ENCODE measurements at places on chromosomes 4 and X.

GRCh38 chrX:150152546-150152945 lies 210.6 kb upstream of the MAMLD1 start:
- DNase-seq: no peak

- no peak for DNase-seq
These were observed 12.2 kb downstream of the MTTP start for GRCh38 chr4:99586797-99587196.

- DNase-seq: no peak
These were observed 624.6 kb upstream of the TECRL start for GRCh38 chr4:65033899-65034298.

DNA sequence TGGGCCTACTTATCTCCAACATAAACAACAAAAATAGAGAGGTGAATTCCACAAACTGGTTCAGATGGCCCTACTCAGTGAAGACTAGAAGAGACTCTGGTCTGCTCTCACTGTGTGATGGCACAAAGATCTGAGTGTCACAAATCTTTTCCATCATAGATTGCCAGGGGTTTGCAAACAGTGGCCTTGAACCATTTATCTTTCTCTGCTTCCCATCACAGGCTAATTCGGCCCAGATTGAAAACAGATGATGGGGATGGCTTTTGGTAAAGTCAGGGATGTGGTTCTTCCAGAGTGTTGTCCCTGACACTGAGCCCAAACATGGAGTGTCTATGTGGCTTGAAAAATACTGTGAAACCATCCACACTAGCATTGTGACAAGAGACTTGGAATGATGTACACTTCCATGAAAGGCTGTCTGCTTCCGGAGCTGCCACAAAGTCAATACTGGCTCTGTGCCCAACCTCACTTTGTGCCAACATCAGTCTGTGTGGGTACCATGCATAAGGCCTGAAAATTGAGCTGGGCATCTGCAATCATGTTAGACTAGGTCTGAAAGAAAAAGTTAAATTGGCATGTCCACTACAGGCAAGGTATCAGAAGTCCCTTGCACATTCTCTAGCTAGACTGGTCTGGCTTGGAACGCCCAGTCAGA lies 25.2 kb upstream of the PLAC1 start:
- no peak for DNase-seq

DNA sequence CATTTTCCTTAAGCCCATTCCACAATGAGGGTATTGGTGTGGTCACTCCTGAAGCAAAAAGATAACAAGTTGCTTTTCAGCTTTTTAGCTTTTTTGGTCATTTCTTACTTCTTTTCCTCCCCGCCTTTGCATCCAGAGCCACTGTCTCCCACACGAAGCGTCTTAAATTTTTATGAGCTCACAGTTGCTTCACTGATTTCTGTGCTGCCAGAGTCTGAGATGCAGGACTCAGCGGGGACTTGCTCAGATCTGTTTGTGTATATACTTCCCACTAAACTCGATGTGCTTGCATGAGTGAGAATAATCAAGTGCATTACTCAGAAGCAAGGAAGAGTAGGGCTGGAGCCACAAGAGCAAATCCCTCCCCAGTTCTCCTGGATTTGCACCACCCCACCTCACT lies 80.2 kb upstream of the FHL1 start:
- no peak for DNase-seq

GRCh38 chrX:138847930-138848329 lies 136.4 kb upstream of the FGF13 start:
- DNase-seq: no peak

DNA sequence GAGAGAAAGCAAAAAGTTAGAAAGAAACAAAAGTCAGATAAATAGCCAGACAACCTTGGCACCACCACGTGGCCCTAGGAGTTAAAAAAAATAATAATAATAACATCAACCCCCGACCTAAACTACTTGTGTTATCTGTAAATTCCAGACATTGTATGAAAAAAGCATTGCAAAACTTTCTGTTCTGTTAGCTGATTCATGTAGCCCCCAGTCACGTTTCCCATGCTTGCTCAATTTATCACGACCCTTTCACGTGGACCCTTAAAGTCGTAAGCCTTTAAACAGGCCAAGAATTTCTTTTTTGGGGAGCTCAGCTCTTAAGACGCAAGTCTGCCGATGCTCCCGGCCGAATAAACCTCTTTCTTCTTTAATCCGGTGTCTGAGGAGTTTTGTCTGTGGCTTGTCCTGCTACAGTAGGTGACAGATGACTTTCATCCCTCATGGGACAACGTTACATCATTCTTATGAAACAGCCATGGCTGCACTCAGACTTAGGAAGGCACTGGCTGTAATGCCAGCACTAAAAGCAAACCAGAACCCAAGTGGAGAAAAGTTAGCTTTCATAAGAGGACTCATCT lies 520 bp downstream of the ACOX3 start:
- no peak for DNase-seq

DNA sequence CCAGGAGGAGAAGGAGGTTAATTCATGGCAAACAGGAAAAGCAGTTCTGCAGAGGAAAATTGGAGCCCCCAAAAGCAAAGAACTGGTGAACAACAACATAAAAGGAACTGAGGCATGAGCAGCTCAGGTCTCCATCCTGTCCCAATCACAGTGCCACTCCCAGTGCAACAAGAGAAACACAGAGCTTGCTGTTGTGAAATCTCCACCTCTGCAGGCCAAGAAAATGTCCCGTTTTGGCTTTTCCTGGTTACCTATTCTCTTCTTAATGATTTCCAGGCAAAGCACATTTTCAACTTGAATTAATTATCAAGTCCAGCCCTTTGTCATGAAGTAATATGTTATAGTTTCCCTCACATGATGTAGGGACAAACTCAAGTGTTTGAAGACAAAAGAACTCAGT lies 778 bp downstream of the C1QTNF7 start:
- DNase-seq: no peak

DNA sequence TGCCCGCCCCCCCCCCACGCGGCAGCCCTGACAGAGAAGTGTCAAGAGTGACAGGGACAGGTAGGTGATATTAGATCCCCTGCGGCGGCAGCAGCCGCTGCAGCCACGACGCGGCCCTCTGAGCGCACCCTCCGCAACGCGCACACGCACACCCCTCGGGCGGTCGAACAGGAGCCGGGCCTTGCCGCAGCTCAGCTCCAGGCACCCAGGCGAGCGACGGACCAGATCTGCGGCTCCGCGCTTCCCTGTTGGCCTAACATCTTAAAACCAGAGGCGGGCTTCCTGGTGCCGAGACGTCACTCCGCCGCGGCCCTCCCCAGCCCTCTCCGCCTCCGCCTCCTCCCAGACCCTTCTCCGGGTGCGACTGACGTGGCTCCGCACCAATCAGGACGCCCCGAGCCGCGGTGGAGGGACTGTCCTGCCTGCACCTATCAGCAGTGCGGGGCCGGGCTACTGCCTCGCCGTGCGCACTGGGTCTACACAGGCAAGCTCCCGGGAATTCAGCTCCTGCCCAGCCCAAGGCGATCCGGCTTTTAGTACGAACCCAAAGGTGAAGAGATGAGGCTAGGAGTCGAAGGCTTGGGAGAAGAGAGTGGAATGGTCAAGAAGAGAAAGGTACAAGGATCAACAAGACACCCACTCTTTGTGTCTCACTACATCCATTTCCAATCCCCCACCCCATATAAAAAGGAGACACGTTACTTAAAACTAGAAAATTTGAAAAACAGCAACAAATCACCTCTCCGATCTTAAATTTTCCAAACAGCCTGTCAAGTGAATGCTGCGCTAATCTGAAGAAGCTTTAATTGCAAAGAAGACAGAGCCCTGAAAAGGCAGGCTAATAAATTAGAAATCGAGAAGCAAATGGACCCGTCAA lies at the start of gene PITX2:
PITX2 (minus strand) TSS at position 237 of the 877 bp plus-strand sequence. CDS start 617 bp downstream, outside the sequence.
- DNase-seq: no peak

DNA sequence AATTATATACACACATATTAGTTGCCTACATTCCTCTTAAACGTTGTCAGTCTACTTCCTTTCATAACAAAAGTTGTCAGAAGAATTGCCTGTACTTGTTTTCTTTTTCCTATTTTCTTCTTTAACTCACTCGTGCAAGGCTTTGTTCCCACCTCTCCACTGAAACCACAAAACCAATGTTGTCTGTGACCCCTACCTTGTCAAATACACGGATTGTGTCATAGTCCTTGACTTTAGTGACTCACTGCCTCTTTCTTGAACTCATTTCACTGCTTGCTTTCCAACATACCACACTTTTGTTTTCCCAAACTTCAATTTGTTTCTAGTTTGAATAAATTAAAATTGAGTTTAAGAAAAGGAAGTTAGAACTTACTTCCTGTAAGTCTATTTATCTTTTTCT lies 283.9 kb upstream of the AGA start:
- DNase-seq: no peak

DNA sequence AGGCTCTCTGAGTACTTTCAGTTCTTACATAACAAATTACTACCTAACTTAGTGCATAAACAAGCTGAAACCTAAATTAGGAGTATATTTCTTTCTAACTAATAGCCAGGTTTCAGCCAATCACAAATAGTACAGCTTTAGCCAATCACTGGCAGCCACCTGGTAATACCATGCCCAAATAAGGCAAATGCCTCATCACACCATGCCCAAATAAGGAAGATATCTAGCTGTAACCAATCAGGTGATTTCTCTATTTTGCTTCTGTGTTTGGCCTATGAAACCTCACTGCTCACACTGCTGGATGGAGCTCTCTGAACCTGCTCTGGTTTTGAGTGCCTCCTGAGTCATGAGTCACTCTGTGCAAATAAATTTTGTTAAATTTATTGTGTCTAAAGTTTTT lies 113.5 kb downstream of the DDIT4L start:
- DNase-seq: no peak

GRCh38 chrX:148540671-148541583 lies 40.5 kb downstream of the AFF2 start:
- no peak for DNase-seq

DNA sequence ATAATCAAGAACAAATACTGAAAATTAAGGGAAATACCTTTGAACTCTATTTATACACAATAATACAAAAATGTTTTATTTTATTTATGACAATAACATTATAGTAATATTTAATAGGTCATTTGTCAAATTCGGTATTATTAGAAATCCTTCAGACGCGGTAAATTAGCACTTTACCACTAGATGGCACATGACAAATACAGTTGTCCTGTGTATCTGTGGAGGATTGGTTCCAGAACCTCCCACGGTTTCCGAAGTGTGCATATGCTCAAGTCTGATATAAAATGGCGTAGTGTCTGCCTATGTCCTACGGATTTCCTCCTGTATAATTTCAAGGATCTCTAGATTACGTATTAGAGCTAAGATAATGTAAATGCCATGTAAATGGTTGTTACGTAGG lies 8.1 kb upstream of the LINC00632 start:
- DNase-seq: no peak

- DNase-seq: no peak
These were observed 155.4 kb downstream of the GPM6A start for GRCh38 chr4:175656649-175657048.

DNA sequence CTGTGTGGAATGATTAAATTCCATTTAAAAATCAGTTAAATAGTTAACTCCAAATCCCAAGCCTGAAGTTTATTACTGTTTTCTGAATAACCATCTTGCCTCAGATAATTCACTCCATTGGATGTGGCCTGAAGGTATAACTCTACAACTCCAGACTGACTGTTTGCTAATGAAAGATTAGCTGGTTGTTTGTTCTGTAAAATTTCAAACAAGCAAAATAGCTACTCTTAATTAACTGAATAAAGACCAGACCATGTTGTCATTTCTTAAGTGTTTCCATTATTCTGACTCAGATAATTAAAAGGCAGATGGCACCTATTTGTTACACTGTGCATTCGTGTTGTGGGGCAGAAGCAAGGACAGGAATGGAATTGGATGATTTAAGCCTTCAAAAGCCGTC lies 78.5 kb upstream of the DDIT4L start:
- DNase-seq: no peak

GRCh38 chr4:48047896-48048295 lies 31.3 kb downstream of the NIPAL1 start:
- no peak for DNase-seq

- no peak for DNase-seq
These were observed 2.9 kb downstream of the ARAF start for GRCh38 chrX:47563801-47564315.

- DNase-seq: no peak
These were observed 369.4 kb upstream of the CNKSR2 start for GRCh38 chrX:21004835-21005234.

DNA sequence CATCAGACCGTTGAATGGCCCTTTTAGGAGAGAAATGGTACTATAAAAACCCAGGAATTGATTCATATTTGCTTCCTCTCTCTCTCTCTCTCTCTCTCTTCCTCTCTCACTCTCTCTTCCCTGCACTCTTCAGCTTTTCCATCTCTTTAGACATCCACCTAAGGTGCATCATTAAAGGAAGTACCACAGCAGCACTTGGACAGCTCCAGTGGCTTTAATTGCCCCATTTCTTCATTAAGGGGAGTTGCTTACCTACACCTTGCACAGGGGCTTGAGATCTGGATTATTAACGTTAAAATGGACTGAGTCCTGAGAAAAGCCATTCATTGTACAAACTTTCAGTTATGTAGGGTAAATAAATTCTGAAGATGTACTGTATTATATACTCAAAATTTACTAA lies 323.6 kb downstream of the AFF2 start:
- no peak for DNase-seq

DNA sequence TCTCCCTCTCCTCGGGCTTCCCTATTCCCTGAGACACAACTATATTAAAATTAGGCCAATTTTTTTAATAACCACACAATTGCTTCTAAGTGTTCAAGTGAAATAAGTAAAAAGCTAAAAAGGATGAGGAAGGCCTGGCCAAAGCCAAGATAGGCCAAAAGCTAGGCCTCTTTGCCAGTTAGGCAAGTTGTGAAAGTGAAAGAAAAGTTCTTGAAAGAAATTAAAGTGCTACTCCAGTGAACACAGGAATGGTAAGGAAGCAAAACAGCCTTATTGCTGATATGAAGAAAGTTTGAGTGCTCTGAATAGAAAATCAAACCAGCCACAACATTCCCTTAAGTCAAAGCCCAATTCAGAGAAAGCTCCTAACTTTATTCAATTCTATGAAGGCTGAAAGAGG lies 114.2 kb upstream of the FAT4 start:
- DNase-seq: no peak

DNA sequence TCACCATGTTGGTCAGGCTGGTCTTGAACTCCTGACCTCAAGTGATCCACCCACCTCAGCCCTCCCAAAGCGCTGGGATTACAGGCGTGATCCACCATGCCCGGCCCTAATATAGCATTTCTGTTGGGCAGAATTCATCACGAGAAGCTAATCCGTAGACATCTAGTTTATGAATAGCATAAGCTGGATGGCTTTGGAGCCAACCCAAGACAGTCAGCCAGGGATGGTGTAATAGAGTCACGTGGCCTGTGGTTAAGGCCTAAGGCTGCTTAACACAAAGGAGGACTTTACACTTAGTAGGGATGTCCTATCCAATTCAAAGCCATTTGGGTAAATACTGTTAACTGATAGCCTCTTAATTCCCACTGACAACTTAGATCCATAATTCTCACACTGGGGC lies 173.6 kb downstream of the RAP1GDS1 start:
- no peak for DNase-seq

- DNase-seq: no peak
These were observed 31.1 kb upstream of the DOCK11 start for GRCh38 chrX:118464501-118464900.

GRCh38 chrX:10833299-10834169 lies 213.1 kb upstream of the MID1 start:
- no peak for DNase-seq

- no peak for DNase-seq
These were observed 146.0 kb downstream of the PJA1 start for GRCh38 chrX:69019073-69019890.

All from activated CD8-positive, alpha-beta memory T cell treated with anti-CD3 and anti-CD28 coated beads for 1 hour (primary cell).